NCI-H748 treated with DMSO at 0.1 percent for 48 hours (cell line): ENCODE measurements at places on chromosomes 5 and 9.

GRCh38 chr5:81819556-81820317 lies 68.8 kb upstream of the SSBP2 start:
- DNase-seq = no peak

- no peak for DNase-seq
These were observed 5.3 kb upstream of the TBC1D9B start for GRCh38 chr5:179912951-179913350.

DNA sequence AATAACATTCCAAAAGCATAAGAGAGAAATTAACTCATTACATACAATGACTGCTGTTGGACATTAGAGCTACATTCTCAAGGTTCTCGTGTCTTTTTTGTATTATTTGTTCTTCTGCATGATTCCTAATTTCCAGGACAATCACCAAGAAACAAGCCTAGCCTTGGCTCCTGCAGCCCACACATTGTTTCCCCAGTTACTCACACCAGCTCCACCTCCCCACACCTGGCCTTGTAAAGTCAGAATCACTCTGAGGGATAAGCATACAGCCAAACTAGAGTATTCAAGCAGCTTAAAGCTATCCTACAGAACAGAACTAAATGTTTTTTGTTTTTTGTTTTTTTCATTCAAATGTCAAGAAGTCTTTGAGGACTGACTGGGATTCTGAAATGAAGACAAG lies 189.2 kb downstream of the HINT1 start:
- no peak for DNase-seq

GRCh38 chr9:7879551-7880245 lies 80.1 kb upstream of the DMAC1 start:
- DNase-seq = no peak

DNA sequence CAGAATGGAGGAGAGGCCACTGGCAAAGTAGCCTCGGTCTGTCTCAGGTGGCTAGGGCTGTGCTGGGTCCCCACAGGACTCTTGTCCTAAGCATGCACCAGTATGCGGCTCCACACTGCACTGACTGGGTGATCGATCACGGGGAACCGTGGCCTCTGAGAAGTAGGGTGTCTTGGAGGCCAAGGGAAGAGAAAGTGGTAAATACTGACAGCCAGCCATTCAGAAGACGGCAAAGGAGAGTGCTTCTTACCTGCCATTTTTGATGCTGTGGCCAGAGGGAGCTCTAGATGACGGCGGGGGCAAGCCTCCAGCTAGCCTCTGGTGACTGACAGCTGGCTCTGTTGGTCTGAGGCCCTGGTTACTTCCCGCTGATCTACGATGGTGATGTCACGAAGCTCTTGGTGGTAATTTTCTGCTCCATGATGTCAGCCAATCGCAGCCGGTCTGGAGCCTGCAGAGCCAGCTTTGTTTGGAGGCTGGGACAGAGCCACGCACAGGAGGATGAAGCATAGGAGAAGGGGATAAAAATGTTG lies 40.4 kb upstream of the GADD45G start:
- DNase-seq = no peak

DNA sequence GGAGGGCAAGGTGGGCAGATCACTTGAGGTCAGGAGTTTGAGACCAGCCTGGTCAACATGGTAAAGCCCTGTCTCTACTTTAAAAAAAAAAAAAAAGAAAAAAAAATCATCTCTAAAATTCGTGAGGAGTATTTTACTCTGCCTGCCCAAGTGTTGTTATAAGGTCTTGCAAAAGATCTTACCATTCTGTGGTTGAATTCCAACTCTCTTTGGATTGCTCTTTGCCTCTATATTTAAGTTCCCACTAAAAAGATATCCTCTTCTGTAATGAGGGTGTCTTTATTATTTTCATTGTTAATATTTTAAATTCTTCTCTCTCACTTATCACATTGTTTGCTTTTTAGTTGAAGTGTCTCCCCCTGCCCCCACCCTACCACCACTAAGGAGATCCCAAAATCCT lies 33.4 kb downstream of the CREBRF start:
- DNase-seq = no peak

DNA sequence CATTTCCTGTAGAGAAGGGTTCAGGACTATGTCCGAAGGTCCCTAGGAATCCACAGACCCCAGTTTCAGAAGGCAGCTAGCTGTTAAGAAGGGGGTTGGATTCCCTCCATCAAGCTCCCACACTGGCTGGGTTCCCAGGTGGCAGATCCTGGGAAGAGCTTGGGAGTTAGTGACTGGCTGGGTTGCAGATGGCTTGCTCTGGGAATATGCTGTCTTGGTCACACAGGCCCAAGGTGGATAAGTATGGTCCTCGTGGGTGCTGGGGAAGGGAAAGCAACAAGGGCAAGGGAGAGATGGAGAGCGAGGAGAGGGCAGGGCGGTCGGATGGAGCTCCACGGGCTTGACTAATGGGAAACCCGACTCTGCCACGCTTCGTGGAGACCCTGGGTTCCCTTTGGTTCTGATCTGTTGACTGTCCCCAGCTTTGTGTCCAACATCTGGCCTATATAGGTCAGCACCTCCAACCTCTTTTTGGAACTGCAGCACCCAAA lies 17.4 kb downstream of the SH3PXD2B start:
- DNase-seq = no peak
